ENCODE measurements at places on chromosomes 4 and X.
A peak's percentile ranks its signal among the peaks of the same experiment; 100 is the strongest.

GRCh38 chrX:120244395-120244734 is 6.2 kb upstream of the ZBTB33 start:
- no peak for DNase-seq

DNA sequence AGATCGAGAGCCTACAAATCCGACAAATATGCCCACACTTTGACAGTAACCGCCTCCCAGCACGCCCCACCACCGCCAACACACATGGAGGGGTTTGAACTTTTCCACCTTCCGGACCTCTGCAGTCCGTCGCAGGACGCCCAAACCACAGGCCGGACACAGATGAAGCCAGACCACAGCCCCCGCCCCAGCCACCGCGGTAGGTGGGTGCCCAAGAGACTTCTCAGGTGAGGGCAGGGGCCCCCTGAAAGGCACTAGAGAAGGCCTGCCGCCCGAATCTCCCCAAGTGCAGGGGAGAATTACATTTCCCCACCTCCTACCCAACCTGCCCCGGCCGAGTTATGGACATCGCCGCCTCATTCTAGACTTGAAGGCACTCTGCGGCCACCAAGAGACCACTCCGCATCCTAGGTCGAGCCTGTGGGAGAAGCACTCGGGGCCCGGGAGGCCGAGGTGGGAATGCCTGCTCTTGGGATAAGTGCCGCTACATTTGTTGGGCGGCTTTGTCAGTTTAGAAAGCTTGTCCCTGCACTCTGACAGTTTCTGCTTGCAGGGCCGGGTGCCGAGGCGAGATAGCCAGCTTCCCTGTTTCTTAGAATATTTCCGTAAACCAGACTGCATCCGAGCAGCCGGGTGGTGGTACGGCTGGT is 21.5 kb downstream of the HAND2 start:
- DNase-seq = peak; percentile 40

DNA sequence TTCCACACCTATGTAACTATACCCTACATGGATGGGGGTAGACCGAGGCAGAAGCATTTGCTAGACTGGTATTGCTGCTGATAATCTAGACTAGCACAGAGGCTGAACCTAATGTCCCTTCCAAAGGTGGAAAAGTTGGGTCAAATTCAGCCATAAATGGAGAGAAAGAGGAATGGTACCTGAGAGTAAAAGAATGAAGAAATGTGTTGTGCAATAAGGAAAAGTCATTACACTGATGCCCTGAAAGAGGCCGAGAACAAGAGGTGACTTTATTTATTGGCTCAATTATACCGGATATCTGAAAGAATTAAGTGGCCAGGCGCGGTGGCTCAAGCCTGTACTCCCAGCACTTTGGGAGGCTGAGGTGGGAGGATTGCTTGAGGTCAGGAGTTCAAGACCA is 52.1 kb downstream of the ZNF41 start:
- no peak for DNase-seq

DNA sequence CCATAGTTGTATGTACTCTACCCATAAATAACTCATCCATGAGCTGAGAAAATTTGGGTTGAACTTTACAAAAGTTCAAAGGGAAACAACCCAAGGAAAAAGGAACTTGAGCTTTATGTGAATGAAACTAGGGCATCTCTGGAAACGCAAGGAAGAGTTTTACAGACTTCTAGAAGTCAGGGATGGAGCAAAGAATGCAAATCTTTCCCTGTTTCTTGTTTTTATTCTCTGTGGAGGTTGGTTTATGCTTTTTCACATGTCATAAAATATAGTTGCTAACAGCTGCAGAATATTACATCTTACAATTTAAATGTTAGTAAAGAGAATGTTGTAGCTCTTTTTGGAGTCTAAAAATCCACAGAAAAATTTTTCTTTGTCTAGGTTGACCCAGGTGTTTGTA is 754.1 kb downstream of the PCDH7 start:
- DNase-seq = no peak

- no peak for DNase-seq
Observed at GRCh38 chr4:149534779-149535178, 280.9 kb downstream of the IQCM start.

- no peak for DNase-seq
Observed at GRCh38 chr4:123346951-123347350, 49.6 kb upstream of the SPRY1 start.

DNA sequence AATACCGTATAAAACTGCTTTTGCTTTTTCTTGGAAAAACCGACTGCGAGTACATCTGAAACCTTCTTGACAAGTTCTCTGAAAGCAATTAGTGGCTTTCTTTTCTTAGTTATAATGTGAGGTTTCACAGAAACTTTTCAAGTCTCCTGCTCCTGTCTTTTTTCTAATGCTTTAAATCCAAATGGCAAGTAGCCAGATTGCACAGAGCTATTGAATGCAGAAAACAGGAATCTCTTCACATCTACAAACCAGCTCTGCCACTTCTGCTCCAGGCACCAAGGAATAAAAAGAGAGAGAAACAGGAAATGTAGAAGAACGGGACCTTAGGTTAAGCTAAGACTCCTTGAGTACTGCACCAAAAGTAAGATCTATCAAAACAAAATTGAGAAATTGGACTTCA is 267.3 kb upstream of the TET2 start:
- DNase-seq = no peak

- no peak for DNase-seq
Observed at GRCh38 chr4:47736555-47736954, 101.3 kb downstream of the CORIN start.

GRCh38 chr4:93203708-93204107 is 624.8 kb upstream of the ATOH1 start:
- no peak for DNase-seq

DNA sequence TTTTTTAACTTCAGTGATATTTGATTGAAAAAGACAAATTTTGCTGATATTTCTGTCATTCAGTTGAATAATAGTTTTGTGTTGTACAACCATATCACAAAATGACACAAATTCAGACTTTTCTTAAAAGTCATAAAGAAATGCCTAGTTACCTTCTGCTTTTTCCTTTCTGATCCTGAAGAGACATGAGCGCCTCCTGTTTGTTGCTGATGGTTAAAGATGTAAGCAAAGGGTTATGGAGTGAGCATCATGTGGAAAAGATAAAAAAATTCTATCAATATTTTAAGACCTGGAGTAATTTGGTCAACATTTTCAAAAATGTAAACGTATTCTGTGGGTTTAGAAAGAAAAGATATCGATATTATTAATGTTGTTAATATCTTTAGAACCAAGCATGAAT is 669.9 kb upstream of the NR3C2 start:
- no peak for DNase-seq

DNA sequence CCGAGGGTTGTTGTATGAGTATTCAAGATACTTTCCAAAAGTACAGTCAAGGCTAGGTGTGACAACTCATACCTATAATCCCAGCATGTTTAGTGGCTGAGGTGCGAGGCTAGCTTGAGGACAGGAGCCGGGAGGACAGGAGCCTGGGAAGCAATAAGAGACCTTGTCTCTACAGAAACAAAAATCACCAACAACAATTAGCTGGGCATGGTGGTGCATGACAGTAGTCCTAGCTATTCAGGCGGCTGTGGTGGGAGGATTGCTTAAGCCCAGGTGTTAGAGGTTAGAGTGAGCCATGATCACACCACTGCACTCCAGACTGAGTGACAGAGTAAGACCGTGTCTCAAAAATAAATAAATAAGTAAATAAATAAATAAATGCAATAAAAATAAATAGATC is 91.6 kb downstream of the TLL1 start:
- DNase-seq = no peak

GRCh38 chr4:126807132-126807531 is 825.6 kb upstream of the INTU start:
- no peak for DNase-seq

DNA sequence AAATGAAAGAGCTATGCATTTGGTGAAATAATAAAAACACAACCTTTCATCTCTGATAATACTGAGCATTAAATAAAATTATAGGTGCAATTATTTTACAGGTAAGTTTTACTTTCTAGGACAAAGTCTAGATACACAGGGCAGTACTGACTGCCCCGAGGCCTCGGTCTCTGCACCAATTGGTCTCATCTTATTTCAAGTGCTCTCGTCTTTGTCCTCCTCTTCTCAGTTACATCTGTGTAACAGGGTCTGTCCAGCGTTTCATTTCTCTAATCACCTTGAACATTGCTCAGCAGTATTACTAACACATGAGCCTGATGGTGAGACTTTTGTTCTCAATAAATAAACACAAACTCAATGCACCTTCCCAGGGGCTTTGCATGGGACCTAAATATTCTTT is 44.5 kb downstream of the SORBS2 start:
- no peak for DNase-seq

DNA sequence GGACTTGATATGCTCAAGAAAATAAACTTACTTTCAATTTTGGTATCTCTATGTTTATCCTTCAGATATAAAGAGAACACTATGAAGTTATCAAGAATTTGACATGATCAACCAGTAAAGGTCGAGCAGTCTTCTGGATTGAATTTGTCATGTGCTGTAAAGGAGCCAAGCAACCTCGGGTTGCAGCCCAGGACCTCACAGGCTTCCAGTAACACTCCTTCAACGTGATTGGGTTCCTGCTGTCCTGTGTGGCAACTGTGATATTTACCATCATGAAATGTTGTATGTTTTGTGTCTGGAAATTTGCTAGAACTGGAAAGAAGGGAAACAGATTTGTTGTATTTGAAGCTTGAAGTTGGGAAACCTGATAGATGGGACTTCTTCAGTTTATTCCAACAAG is 52.0 kb upstream of the UGT2B7 start:
- DNase-seq = no peak

DNA sequence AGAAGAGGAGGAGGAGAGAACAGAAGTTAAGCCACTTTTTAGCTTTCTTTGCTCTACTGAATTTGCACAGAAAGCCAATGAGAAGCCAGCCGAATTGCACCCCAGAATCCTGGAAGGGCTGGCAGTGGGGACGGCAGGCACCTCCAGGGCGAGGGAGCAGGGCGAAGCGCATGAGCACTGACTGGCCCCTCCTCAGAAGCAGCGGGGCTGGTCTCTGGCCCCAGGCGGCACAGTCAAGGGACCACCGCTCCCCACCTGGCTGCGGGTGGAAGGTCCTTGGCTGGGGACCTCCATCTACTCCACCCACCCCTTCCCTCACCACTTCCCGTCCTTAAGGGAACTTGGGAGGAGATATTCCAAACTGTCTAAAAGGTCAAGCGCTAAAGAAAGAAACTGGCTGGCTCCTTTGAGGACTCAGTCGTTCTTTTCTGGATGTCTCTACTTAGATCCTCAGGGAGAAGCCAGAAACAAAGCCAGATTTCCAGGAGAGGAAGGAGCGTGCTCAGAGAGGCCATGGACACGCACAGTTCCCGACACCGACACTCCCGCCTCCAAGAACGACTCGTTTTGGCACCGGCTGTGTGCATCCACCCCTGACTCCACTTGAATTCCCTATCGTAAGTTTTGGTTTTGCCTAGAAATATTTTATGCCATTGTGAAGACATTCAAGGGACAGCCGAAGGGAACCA is 59.5 kb upstream of the CRMP1 start:
- DNase-seq = no peak

- no peak for DNase-seq
Observed at GRCh38 chr4:17712166-17712565, 69.3 kb downstream of the FAM184B start.

DNA sequence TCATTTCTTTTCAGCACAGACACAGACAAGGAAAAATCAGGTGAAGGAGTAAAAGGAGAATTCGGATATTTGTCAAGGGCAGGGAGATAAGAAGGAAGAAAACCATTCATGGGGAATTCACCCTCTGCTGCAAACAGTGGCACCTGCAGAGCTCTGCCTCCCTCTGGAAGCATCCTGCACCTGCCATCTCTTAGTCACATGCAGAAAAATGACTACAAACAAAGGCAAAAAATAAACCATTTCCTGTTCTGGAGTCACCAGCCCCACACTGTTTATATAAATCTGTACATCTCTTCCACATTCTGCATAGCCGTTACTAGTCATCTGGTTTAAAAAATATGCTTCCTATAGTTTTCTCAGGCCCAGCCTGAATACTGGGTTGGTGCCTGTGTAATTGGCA is 205.3 kb downstream of the ARAP2 start:
- no peak for DNase-seq

DNA sequence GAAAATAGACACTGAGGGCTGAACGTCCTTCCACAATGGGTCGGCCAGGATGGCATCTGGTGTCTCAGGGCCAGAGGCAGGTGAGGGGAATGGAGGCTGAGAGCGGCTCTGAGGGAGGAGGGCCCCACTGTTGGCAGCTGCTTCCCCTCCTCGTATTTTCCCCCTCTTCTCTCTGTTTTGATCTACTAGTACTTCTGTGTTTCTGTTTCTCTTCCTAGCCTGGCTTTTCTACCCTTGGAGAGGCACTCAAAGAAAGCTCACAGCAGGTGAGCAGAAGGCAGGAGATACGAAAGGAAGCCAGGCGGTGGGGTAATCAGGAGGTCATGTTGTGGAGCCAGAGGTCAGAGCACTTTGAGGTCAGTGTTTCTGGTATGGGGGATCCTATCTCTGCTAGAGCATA is 151.8 kb upstream of the GATB start:
- no peak for DNase-seq

DNA sequence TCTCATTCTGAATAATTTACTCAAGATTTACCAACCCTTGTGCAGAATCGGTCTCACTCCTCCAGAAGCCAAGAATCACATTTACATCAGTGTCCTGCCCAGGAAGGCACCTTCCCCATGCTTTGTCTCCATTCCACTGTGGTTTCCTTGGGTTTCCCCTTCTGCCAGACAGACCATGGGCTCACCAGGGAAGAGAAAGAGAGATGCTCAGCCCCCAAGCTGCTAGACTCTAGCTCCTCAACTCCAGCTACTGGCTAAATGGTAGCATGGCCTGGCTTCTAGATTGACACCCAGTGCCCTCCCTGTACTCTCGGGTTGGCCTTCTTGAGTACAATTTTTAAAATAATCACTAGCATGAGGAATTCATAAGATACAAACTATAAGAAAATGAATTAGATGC is 12.9 kb downstream of the TLR10 start:
- DNase-seq = no peak

Data from mesothelial cell of epicardium (in vitro differentiated cells).